ELF-1 (cell line): ENCODE measurements at places on chromosomes 13 and 19.

GRCh38 chr19:35272122-35272719 lies 3.5 kb downstream of the USF2 start:
- no peak for DNase-seq

DNA sequence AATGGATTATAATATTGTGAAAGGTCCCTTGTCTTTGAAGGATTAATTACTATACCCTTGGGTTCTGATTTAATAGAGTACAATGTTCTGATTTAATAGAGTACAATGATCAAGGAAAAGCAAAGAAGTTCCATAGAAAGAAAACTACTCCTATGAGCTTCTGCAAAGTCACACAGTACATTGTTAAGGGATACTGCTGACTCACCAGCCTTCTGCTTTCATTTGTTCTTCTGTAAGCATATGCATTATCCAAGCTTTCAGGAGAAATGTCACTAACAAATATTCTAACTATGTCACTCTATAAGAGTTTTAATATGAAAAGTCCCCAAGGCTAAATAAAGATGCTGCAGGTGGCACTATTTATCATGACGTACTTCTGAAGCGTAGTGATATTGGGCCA lies 396.7 kb downstream of the RFC3 start:
- no peak for DNase-seq

DNA sequence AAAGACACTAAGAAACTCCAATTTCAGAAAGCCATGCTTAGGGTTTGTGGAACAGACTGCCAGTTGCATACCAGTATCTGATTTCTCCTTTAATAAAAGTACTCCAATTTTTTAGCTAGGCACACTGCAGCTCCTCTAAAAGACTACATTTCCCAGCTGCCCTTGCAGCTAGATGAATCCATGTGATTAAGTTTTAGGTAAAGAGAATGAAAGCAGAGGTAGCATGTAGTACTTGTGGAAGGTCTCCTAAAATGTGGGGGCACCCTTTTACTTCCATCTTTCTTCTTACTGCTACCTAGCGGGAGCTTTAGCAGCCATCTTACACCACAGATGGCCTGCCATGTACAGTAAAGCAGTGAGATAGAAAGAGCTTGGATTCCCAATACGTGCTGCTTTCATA lies 33.0 kb upstream of the TSC22D1 start:
- DNase-seq, result no peak

GRCh38 chr19:50896591-50897190 lies 14.5 kb downstream of the KLK4 start:
- no peak for DNase-seq

DNA sequence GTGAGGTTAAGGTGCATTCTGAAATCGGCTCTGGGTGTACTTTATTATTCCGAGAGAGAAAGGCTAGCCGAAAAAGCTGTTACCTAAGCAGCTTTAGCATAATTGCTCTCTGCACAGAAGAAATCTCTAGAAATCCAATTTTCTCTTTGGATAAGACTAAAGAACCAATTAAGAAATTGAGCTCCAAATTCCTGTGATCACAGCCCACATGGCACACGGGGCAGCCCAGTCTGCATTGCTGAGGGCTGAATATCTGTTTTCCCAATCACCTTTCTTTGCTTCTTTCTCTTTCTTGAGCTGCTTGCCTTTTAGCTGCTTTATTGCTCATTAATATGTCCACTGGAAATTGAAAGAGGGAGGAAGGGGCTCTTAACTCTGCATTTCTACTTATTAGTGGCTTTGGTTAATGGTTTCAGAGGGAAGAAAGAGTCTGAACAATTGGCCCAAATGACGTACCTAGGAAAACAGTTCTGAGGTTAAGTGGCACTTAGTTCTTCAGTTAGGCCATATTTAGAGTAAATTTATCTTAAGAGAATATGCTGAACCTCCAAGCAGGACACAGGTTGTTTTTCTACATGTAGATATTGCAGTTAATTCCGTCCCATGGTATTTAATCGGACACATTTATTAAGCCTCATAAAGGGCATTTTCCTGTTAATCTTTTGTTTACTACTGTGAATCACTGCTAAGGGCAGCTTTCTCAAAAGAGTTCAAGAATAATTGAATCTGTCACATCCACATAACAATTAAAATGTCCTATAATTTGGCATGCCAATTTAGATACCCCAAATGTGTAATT lies 265.7 kb downstream of the ABCC4 start:
- DNase-seq, result no peak

DNA sequence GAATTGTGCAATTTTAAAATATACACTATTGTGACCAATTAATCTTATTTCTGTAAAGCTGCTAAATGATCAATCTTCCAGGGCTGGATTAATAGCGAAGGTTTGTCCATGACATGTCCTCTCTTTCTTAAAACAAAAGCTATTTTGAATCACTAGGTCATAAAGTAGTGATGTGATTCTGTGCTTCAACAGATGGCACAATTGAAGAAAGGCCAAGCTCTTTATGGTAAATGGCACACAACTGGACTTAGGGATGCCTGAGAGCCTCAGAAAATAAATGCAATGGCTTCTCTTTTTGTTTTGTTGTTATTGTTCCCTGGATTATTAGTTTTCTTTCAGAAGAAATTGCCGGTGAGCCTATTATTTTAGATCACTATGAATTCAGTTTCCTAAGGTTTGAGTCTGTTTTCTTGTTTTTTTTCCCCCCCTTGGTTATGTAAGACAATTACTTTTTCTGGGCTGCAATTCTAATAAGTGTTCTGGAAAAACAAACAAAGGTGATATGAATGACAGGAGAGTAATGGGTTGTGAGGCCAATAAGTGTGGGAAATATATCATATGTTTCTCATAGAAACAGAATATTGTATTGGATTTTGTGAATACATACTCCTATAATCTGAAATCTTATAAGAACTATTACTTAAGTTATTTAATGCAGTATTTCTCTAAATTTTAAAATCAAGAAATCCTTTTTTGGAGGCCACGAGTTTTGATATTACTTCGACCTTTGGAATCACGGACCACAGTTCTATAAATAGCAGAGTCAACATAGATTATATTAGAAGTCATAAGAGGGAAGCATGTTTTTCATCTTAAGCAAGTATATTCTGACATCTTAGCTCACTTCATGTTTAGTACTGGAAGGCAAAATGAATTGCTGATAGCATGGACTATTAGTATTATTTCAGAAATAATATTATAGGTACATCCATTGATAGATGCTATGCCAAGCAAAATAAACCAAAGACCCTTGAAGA lies 16.8 kb downstream of the SLITRK1 start:
- DNase-seq, result no peak

DNA sequence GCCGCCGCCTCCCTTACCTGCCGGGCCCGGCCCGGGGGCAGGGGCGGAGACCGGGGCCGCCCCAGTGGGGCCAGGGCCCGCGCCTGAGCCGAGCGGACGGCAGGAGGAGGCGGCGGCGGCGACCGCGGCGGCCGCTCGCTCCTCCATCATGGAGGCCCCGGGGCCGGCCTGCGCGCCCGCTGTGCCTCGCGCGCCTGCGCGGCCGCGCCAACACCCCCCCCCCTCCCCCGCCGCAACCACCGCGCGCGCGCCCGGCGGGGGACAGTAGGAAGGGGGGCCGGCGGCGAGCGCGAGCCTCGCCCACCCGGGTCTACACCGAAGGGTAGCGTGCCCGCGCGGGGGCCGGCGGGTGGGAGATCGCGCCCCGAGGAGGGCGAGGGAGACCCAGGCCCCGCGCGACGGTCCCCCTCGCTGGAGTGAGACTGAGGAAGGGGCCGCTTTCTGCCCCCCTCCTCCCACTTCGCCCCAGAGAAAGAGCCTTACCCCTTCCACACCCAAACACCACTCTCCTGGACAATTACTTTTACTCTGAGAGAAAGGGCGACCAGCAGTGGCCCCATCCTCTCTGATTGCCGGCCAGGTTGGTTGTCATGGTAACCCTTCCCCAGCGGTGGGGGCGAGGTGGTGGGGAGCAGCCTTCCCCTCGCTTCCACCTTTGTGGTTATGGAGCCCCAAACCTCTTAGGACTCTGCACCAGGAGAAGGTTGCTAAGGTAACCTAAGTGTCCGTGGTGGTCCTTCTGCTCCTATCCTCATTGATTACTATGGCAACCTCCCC lies at the start of gene STRN4:
Gene STRN4 (minus strand): TSS at position 170 of the 777 bp plus-strand sequence. CDS start 20 bp downstream, at position 150.
- no peak for DNase-seq

DNA sequence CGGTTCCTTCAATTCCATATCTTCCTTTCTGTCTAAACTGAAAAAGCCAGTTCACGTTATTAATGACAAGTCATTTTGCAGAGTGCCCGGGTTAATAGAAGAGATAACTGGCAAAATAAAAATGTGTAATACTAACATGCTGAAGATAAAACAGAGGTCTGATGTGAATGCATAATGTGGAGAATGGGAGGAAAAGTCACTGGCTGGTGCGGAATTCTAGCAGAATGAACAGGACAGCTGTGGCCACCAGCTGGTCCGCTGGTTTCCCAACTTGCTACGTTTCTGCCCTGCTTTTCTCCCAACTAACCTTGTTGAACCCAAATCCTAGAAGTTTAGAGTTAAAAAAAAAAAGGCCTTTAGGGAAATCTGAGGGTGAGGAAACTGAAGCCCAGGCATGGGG lies 42.4 kb downstream of the PCDH8 start:
- DNase-seq, result no peak

GRCh38 chr19:48751845-48752495 lies 471 bp downstream of the FUT1 start:
- no peak for DNase-seq

GRCh38 chr19:34375598-34375997 lies 10.6 kb downstream of the GPI start:
- no peak for DNase-seq

DNA sequence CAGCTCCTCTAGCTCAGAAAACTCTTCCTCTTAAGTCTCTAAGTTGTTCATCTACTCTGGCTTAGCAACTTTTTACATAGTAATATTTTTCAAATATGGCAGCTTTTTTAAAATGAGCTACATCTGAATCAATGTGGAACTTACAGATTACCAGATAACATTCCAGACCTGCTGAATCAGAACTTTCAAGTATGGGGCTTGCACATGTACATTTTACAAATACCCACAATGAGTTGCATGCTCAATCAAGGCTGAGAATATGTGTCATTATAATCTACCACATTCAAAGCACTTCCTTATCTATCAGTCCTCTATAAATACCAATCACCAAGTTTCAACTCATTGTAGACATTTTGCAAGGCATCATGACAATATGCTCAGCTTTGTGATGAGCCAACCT lies 383.1 kb downstream of the FGF14 start:
- no peak for DNase-seq

DNA sequence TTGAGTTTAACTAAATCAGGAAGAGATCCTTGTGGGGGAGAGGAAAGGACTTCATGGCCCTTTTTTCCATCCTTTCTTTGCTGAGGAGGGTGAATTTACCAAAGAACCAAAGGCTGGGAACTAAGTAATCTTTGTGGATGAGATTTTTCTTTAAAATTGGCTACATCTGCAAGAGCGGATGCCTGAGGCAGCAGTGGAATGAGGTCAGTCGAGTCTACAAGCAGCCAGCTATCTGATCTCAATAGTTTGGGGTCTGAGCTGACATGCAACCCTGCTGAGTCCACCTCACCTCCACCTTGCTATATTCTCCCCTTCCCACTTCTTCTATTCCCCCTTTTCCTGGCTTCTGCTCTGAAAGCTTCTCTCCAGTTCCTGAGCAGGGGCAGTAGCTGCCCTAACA lies 3.6 kb upstream of the DNAJC15 start:
- DNase-seq, result peak; percentile 49
